ENCODE measurements at places on chromosomes 1 and 21.

- DNase-seq: no peak
These were observed 82.4 kb upstream of the HOOK1 start for GRCh38 chr1:59732214-59732955.

- DNase-seq: no peak
These were observed 50.7 kb downstream of the ERG start for GRCh38 chr21:38447611-38448010.

GRCh38 chr1:148161053-148161901 lies 9.2 kb upstream of the NBPF11 start:
- DNase-seq: no peak

GRCh38 chr1:32724678-32725614 lies 22.4 kb upstream of the SYNC start:
- no peak for DNase-seq

GRCh38 chr1:7366286-7366954 lies 404.7 kb upstream of the VAMP3 start:
- DNase-seq: no peak

DNA sequence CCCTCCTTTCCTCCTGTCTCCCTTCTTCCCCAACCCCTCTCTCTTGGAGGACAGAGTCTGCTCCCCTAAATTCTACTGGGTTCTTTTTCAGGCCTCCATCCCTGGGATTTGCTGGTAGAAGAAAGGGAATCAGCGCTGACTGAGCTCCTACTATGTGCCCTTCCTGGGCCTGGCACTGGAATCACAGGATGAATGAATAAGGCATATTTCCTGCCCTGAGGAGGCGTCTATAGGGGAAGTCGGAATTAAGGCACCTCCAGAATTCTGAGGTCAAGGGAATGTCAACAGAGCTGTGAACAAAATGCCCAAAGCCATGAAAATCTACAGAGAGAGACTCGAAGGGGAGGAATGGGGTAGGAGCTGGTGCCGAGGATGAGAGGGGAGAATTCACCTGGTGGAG lies 17.4 kb upstream of the BTG2 start:
- DNase-seq: no peak

GRCh38 chr1:20184997-20185833 lies 681 bp upstream of the UBXN10 start:
- peak; percentile 49 for DNase-seq

DNA sequence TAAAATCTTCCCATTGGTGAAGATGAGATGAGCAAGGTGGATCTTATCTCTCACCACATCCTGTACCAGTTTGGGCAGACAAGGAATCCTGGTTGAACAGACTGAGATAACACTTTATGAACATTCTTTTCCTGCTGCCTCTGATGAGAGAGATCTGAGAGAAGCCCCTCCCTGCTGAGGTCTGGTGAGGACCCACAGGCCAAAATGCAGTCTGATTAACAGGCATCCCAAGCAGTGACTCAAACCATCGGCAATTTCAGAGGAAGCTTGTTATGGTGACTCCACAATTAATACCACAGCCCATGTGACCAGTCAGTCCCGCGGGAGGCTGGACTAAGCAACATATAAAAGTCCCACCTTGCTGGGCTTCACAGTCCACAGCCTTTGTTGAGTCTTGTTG lies at the start of gene PRR9:
Gene PRR9 (plus strand): TSS at position 373 of the 400 bp plus-strand sequence. CDS start 561 bp downstream, outside the sequence.
- DNase-seq: no peak

GRCh38 chr1:30253807-30254440 lies 469.5 kb downstream of the MATN1 start:
- DNase-seq: no peak

- DNase-seq: no peak
These were observed 1.1 kb upstream of the LMNA start for GRCh38 chr1:156113282-156113950.

DNA sequence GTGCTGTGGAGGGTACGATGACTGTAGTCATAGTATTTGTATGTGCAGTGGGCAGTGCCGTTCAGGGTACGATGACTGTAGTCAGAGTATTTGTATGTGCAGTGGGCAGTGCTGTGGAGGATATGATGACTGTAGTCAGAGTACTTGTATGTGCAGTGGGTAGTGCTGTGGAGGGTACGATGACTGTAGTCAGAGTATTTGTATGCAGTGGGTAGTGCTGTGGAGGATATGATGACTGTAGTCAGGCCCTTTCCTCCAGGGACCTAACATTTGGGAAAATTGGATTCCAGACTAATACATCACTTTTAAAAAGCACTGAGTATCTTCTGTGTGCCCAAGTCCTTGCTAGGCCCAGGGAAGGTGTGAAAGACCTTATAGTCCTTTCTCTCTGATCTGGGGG lies 2.9 kb downstream of the ZNF672 start:
- DNase-seq: no peak

DNA sequence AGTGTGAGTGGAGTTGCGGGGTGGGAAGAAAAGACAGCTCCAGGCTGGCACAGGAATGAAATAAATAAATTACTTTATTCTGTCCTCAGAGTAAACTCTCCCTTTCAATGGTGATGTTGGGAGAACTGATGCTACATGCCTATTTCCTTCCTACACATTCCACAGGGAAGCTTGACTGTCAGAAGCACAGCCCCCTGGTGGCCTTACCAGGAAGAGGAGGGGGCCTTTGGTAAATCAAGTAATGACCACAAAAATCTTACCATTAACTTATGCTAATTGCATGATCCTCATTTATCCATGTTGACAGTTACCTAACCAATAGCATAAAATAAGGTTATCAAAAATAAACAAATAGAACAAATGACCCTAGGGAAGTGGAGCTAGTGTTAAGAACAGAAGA lies 605.0 kb upstream of the PKN2 start:
- DNase-seq: no peak

- no peak for DNase-seq
These were observed 54.6 kb downstream of the TENT5C start for GRCh38 chr1:117660271-117660965.

Measured in activated effector memory CD4-positive, alpha-beta T cell treated with Interleukin-2 at 50 U/mL for 16 hours (primary cell).